Stimulated activated CD4-positive, alpha-beta T cell treated with anti-CD3 and anti-CD28 coated beads, Interleukin-1b, Interleukin-23, amount 100 ng/mL, for 4 hours (primary cell): ENCODE measurements at places on chromosomes 5 and 9.

DNA sequence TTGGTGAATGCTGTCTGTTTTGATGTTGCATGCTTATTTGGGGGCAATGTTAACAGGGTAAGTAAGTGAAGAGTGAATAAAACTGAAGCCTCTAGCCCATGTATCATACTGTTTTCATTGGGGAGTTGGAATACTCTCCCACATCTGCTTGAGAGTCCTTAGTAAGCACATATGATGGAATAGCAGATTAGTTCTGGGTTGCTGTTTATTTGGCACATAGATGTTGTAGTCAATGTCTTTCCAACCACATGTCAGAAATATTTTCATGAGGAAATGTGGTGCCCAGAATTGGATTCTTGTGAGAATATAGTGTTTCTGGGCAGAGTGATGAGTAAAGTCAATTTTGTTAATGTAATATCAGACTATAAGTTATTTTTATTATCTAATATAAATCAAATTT lies 611.7 kb upstream of the FTMT start:
- DNase-seq: no peak

DNA sequence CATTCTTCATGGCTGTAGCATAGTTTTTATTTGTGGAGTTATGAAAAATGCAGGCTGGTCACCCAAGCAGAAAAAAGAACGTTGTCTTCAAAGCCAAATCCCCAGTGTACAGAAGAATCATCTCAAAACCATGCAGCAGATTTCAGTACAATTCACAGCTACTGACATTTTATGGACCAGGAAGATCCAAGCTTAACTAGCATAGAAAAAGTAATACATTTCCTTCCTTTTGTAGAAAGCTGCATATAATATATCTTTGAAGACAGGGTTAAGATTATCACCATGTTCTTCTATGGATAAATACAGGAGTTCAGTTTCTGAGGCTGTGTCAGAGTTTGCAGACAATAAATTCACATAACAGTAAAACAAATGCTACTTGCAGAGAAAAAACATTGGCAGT lies 1054.8 kb upstream of the C9orf72 start:
- no peak for DNase-seq

DNA sequence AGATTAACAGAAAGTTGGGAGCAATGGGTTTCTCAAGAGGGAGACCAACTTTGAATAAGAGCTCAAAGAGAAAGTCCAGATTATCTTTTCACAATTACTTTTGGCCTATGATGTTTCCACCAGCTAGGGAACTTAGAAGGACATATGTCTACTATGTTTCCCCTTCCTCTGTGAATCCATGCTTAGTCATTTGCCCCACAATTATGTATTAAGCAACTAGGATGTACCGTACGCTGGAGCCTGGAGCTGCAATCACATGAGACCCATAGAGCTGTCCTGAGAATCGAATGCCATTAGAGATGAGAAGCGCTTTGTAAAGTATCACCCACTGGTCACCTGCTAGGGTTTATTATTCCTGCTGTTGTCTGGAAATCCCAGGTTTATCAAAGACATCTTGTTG lies 78.8 kb downstream of the PDE6A start:
- DNase-seq: no peak

GRCh38 chr9:131923766-131924165 lies 155.9 kb downstream of the MED27 start:
- no peak for DNase-seq

GRCh38 chr9:100087218-100087617 lies 11.6 kb downstream of the ERP44 start:
- DNase-seq: no peak

- no peak for DNase-seq
Measured at GRCh38 chr5:160363660-160364395, 6.6 kb downstream of the C1QTNF2 start.

- no peak for DNase-seq
Measured at GRCh38 chr9:131915181-131915580, 164.5 kb downstream of the MED27 start.

GRCh38 chr9:124257844-124258606 lies at the start of gene NEK6:
TSS of gene NEK6 (plus strand) at chr9:124257949. CDS start at chr9:124301965, 44,016 bp downstream.
- peak; percentile 15 for DNase-seq

GRCh38 chr9:116599342-116599884 lies 87.7 kb upstream of the TRIM32 start:
- no peak for DNase-seq
